ENCODE measurements at places on chromosomes 7 and 10. TPM values are rescaled to one million over a fixed set of nuclear protein-coding genes. Genes with fewer than 3 reads are reported as not detected.

The PNLIPRP3 gene
- total RNA-seq = not detected

- DNase-seq = no peak
These were observed 32.1 kb upstream of the EZH2 start for GRCh38 chr7:148916186-148916585.

GRCh38 chr7:30604901-30605300 lies 10.2 kb downstream of the GARS1 start:
- no peak for DNase-seq

GRCh38 chr7:72267291-72267800 lies 144.8 kb downstream of the CALN1 start:
- no peak for DNase-seq

DNA sequence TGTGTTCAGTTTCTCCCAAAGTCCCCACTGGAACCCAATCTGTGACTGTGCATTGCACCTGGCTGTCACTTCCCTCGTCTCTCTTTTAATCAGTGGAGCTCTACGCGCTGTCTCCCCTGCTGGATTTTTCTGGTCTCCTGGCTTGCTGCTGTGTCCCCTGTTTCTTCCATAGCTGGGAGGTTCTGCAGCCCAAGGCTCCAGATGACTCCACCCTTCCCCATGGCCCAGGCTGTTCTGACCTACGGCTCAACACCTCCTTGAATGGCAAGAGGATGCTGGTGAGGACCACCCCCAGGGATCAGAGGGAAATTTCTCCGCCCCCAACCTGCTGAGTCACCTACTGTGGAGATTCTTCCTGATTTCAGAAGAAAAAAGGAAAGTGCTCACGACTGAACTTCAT lies 961.4 kb upstream of the ZNF722 start:
- no peak for DNase-seq

All from progenitor cell of endocrine pancreas (in vitro differentiated cells).